Stimulated activated CD4-positive, alpha-beta T cell treated with anti-CD3 and anti-CD28 coated beads, Interleukin-4, amount 100 ng/mL, for 4 hours (primary cell): ENCODE measurements at places on chromosomes 13 and 19.

DNA sequence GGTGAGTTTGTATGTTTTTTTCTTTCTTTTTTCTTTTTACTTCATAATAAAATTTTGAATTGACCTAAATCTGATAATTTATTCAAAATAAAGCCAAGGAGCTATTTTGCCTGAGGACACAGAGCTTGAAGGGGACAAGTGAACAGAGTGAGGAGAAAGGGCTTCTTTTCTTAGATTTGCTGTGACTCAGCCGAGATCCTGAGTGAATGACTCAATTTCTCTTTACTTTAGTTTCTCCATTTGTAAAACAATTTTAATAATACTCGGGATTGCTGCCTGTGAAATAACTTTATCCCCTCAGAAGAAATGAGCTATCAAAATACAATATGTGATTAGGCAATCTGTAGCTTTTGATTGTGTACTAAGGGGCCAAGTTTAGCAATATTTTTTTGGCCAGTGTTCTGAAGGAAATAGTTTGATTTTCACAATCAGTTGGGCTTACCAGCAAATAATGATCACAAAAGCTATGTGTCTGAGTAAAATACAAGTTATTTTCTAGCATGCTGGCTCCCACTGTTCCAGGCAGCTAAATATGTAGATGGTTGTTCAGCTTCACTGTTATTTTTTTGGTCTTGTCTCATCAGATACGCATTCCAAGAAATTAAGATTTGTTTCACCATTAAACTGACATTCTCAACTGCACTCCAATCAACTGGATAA lies 437.5 kb downstream of the FGF9 start:
- DNase-seq = no peak

- no peak for DNase-seq
Observed at GRCh38 chr19:33247441-33247819, 21.8 kb upstream of the SLC7A10 start.

DNA sequence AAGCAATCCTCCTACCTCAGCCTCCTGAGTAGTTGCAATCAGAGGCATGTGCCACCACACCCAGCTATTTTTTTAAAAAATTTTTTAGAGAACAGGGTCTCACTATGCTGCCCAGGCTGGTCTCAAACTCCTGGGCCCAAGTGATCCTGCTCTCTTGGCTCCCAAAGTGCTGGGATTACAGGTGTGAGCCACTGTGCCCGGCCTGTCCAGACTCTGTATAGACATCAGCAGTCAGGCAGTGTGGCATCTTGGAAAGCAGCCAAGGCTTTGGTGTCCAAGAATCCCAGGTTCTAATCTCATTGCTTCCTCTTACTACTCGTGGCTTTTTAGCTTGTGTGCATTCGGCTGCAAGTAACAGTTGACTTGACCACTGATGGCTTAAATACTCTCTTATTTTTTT lies 43.4 kb downstream of the BICRA start:
- DNase-seq = no peak

DNA sequence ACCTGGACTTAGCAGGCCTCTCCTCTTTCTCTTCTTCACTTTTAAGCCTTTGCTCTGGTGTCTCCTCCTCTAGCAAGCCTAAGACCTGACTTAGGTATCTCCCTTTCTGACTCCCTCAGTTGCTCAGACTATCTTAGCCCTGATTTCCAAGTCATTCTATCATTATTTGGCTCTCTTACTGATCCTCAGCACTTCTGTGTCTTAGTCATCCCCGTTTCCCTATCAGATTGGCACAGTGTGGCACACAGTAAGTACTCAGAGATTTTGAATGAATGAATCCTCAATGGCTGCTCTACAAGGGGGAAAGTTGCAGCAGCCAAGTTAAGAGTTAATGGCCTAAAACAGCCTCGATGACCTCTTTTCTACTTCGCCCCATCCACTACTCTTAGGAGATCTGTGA lies 8.2 kb downstream of the KCTD12 start:
- no peak for DNase-seq

GRCh38 chr13:76425935-76426334 lies 460.3 kb downstream of the KCTD12 start:
- DNase-seq = no peak

DNA sequence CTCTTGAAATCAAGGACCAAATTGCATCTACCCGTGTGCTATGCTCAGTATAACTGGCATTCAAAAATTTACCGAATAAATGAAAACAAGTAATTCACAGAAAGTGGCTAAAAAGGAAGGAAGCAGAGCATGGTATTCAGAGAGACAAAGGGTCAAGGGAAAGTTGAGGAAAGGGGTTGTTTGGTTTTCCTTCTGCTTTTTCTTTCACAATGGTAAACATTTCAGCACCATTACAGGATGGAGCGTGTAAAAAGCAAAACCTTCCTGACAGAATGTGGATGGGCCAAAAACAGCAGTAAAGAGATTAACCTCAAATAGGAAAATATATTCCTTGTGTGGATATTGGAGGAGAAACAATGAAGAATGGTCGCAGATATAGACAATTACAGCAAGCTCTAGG lies 14.8 kb downstream of the DIAPH3 start:
- no peak for DNase-seq

DNA sequence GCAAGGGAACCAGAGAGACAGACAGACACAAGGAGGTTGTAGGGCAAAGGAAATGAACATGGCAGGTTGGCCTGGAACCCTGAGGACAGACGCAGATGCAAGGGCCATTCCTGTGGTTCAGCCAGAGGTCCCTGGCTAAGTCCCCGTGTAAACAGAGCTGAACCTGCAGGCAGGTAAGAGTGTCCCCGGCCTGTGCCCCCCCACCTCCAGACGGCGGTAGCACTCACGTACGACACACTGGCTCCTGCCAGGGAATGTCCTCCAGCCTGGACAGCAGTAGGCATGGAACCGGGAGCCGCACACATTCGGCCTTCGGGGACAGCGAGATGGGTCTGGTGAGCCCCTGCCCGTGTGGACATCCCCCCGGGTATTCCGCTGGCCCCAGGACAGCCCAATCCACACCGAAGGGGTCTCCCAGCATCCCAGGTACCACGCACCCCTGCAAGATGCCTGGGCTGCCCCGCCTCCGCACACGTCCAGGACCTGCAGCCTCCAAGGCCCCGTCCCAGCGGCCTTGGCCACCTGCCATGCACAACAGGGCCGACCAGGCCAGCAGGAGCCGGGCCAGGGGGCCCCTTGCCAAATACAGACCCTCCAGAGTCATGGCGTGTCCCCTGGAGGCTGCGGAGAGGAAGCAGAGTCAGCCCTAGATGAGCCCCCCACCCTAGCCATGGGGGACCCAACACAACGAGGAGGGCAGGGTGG lies 2.4 kb downstream of the FBN3 start:
- no peak for DNase-seq

GRCh38 chr13:98919566-98919965 lies 58.3 kb downstream of the DOCK9 start:
- no peak for DNase-seq

DNA sequence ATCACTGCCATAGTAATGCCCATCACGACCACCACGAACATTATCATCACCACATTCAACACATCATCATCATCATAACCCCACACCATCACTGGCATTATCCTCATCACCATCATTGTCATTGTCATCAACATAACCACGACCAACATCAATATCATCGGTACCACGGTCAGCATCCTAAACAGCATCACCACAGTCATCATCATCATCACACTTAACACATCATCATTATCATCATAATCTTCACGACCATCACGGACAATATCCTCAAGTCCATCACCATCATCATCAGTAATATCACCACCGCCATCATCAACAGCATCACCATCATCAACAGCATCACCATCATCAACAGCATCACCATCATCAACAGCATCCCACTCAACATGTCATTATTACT lies 70.3 kb downstream of the MBD3L1 start:
- DNase-seq = no peak

- no peak for DNase-seq
Observed at GRCh38 chr13:33617055-33617454, 200.9 kb upstream of the RFC3 start.

GRCh38 chr19:37885392-37885791 lies 21.0 kb downstream of the WDR87 start:
- DNase-seq = no peak

DNA sequence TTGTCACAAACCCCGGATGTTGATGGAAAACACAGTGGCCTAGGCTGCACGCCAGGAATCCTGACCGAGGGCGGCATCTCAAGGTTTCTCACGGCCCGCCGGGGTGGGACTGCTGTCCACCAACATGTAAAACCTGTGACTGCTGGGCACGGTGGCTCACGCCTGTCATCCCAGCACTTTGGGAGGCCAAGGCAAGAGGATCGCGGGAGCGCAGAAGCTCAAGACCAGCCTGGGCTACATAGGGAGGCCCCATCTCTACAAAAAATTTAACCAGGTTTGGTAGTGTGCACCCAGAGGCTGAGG lies 11.2 kb downstream of the PLIN4 start:
- DNase-seq = no peak

GRCh38 chr19:49103331-49104085 lies 10.7 kb upstream of the LIN7B start:
- no peak for DNase-seq

DNA sequence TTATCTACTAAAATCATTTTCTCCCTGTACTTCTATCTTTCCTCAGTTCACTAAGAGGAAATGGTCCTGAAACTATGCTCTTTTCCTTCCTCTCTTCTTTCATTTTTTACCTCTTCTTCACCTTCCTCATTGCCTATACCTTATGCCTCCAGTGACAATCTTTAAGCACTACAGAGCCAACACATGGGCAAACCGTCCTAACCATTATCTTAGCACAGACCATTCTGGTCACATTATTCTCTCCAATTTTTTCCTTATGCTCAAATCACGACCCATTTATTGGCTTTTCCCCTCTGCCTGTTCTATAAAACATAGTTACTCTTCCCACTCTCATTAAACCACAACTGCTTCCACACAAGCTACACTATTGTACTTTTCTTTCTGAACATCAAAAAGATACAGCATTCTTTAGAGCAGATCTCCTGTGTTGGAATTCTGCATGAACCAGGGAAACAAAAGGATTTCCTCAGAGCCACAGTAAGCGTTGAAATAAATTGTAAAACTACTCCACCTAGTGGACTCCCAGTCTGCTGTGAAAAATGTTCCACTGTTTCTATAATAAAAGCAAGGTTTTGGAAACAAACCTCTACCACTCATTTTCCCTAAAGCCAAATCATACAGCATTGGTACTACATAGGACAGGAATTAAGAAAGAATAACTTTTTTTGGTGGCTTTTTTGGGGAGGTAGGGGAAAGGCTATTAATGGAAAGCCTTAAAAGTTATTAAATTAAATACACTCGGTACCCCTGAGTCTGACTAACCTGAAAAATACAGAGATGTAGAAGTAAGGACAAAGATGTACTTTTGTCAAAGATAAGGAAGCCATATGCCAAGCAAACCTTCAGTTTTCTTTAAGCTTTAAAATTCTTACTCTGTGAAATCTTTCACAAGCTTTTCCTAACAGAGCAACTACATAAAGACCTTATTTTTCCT lies 19.5 kb downstream of the NUFIP1 start:
- no peak for DNase-seq

GRCh38 chr13:29106651-29107050 lies 286.5 kb downstream of the MTUS2 start:
- no peak for DNase-seq

GRCh38 chr19:3471954-3472655 lies 8.2 kb downstream of the SMIM24 start:
- DNase-seq = peak; percentile 38

- peak; percentile 77 for DNase-seq
Observed at GRCh38 chr19:8505680-8506401, 3.4 kb upstream of the PRAM1 start.
